ENCODE measurements at places on chromosomes 12 and 14. TPM values are rescaled to one million over a fixed set of nuclear protein-coding genes. Genes with fewer than 3 reads are reported as not detected.

TOMM20L gene
- total RNA-seq = not detected

PRIMA1 gene
- 0.29 TPM for total RNA-seq

ANG gene
- total RNA-seq = 8.7 TPM

TEX22 gene
- 0.29 TPM for total RNA-seq

ARHGAP9 gene
- 0.94 TPM for total RNA-seq

A2M gene
- total RNA-seq = 0.09 TPM

CLEC12A gene
- not detected for total RNA-seq

KITLG gene
- total RNA-seq = 14.2 TPM

ZNF891 gene
- 0.46 TPM for total RNA-seq

FBLN5 gene
- total RNA-seq = 3.3 TPM

FAM90A1 gene
- not detected for total RNA-seq

NGDN gene
- total RNA-seq = 63.1 TPM

GARIN6 gene
- not detected for total RNA-seq

RPGRIP1 gene
- 0.20 TPM for total RNA-seq

LHX5 gene
- total RNA-seq = 0.07 TPM

POTEG gene
- 0.06 TPM for total RNA-seq

FOXN4 gene
- total RNA-seq = 0.03 TPM

LRP1-AS gene
- not detected for total RNA-seq
